ENCODE measurements at places on chromosomes 11 and 22. TPM values are rescaled to one million over a fixed set of nuclear protein-coding genes. Genes with fewer than 3 reads are reported as not detected.
A peak's percentile ranks its signal among the peaks of the same experiment; 100 is the strongest.

Gene TRIM6
- 2.4 TPM for total RNA-seq

Gene PANX3
- not detected for total RNA-seq

Gene SLC1A2
- 2.5 TPM for total RNA-seq

Gene GVQW3
- total RNA-seq = 2.0 TPM

Gene HEPN1
- not detected for total RNA-seq

Gene FXYD6
- total RNA-seq = 59.0 TPM

Gene GGTLC3
- 13.1 TPM for total RNA-seq

Gene SMIM35
- total RNA-seq = not detected

Gene KIRREL3
- total RNA-seq = not detected

Gene OSM
- total RNA-seq = 1.6 TPM

Gene PUS3
- total RNA-seq = 11.1 TPM

Gene OR56A1
- total RNA-seq = not detected

DNA sequence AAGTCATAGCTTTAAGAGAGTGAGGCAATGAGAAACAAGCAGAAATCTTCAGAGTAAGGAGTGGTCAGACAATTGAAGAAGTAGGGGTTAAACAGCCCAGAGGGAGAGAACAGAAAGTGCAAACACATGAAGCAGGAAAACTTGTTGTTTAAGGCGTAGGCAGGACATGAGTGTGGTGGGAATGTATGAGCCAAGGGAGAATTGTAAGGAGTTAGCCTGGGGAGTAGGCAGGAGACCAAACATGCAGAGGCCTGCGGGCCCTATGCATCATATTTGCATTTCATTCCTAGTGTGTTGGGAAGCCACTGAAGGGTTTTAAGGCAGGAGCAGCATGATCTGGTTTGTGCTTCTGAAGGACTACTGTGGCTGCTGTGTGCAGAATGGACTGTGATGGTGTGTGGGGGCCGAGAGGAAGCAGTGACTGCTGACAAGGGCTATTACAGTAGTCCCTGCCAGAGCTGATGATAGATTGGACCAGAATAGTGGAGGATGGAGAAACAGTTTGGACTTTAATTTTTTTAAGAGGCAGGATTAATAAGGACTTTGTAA, 179.9 kb upstream of the C11orf87 start:
- DNase-seq = no peak

DNA sequence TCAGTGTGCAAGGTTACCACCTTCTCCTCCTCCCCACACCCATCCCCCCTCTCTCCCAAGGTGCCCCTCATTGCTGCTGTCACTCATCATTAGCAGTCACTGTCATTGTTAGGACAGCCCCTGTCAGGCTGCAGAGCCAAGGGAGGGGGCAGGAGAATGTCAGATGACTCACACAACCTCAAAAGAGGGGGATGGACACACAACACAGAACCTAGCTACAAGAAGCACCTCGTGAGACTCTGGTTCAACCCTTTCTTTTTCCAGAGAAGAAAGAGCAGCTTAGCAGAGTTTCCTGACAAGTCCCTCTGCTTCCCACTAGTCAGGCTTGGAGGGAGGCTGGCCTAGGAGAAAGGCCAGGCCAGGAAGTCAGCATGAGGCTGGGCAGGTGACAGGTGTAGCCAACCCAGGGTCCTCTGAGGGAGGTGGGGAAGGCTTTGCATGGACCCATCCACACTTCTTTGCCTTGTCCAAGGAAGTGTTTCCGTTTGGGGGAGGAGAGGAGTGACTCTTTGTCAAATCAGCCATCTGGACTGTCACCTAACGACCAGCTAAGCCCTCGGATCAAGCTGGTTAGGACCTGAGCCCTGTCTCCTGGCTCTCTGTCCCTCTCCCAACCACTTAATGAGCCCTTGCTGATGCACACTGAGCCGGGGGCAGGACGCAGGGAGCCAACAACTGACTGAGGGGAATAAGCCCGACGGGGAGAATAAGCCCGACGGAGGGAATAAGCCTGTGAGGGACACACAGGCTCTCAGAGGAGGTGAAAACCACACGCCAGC, 18.3 kb downstream of the ADORA2A start:
- DNase-seq = no peak

GRCh38 chr11:61892085-61892370, 683 bp upstream of the FADS3 start:
- DNase-seq = no peak

- no peak for DNase-seq
These were observed 77.3 kb downstream of the ARHGEF12 start for GRCh38 chr11:120413480-120413879.

GRCh38 chr11:8389029-8389996, 125.6 kb upstream of the LMO1 start:
- peak; percentile 53 for DNase-seq

DNA sequence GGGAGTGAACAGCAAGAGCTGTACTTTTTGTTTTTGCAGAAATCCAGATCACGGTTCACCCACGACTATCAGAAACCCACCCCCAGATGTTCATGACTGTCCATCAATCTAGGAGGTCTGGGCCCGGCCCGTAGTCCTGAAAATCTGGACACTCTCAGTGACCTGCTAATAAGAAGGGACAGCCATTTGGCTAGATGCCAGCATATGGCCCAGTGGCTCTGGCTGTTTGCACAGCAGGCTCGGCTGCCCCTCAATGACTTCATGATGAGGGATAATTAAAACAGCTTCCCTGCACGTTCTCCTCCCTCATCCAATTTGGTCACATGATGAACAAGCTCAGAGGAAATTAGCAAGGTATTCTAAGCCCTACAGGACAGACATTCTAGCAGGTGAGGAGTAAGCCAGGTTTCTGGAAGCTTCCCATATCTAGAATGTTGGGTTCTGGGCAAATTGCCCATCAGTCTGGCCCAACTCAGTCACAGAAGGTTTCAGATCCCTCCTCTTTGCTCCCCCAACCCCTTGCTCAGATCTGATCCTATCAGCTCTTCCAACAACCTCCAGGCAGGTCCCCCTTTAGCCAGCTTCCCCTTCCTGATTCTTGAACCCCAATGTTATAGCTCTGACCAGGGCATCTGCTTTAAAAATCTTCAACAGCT, 397.3 kb downstream of the SHANK2 start:
- no peak for DNase-seq

DNA sequence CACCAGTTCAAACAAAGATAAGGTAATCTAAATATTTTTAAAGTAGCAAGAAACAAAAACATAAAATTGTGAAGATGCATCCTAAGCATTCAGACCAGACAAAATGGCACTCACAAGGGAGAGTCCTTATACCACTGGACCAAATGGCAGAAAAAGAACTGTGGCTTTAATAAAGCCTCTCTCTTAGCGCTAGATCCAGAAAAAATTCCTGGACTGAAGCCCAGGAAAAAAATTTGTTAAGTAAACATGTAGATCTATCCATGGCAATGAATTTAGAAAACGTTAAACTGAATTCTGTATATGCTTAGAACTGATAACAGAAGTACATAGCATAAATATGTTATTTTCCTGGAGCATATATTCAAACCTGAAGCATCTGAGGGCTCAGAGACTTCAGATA, 11.8 kb upstream of the CD59 start:
- no peak for DNase-seq

GRCh38 chr11:72041364-72042063, 38.8 kb downstream of the NUMA1 start:
- peak; percentile 84 for DNase-seq

DNA sequence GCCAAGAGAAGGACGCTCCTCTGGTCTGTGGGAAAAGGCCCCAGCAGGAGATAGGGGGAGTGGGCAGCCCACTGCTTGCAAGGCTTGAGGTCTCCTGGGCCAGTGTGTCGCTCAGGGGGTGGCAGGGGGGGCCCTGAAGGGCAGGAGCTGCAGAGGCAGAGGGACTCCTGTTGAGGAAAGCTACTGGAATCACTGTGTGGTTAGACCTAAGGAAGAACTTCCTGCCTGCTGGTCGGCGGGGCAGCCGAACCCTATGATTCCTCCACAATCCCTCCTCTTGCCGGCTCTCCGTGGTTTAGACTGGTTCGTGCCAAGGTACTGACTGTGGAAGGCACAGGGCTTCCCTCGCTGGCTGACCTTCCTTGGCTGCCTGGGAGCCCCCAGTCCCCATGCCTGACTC, 6.2 kb downstream of the GP1BB start:
- DNase-seq = no peak

DNA sequence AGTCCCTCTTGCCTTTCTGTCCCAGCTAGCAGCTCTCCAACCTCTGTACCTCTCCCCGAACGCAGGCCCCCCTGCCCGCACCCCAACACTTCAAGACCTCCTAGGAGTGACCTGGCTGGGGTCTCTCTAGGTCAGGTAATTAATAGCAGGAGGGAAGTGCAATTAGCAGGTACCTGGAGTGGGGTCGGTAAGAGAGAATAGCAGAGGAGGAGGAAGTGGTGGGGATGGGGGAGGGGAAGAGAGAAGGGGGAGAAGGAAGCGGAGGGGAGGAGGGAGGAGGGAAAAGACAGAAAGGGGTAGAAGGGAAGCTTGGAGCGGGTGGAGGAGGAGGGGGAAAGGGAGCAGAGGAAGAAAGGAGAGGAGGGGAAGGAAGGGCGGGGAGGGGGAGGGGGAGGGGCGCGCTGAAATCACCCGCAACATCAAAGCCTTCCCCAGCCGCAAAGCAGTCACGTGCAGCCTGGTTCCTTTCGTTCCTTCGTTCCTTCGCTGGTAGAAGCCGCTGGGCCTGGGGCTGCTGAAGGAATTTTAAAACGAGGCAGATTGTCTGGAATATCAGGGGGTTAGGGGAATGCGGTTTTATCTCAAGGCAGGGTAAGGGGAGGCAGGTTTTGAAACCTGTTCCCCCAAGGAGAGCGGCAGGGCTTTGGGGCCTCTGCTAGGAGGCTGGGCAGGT, 29.3 kb upstream of the TCF20 start:
- DNase-seq = no peak

GRCh38 chr11:35784699-35785098, 122.1 kb downstream of the TRIM44 start:
- no peak for DNase-seq

DNA sequence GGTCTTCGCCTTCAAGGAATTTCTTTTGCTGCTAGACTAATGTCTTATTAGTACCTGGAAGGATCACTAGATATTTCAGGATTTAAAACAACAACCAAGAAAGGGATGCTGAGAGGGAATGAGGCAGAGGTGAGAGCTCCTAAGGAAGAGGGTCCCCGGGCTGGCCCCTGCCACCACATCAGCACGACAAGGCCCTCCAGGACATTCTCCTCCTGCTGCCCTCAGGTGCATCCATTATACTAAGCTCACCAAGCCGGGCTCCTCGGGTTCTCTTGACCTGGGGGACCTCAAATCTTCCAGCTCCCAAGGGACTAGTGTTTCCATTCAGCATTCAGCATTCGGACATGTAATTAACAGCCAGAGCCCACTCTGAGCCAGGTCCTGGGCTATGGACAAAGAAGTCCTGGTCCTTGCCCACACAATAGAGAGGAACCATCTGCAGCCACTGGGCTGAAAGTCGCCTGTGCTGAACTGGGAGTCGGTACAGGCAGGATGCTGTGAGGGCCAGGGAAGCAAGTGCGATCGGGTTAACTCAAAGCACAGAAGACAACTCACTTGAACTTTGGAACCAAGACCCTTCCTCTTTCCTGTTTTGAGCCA, 29.4 kb upstream of the OAF start:
- peak; percentile 32 for DNase-seq

DNA sequence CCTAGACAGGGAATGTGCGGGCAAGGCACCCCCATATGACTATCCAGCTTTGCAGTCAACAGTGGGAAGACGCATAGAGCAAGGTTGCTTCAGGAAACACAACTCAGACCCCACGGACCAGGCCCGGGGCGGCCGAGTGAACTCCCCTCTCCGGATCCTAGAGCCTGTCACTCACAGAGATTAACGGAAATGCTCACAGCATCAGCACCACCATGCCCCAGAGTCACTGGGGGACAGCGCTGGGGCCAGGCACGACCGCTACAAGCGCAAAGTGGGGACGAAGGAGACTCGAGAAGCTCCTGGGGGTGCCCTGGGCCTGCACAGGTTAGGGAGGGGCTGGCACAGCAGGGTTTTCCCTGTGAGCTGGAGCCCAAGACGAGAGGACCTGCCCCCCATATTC, 15.9 kb downstream of the MACROD1 start:
- DNase-seq = no peak

- DNase-seq = peak; percentile 71
These were observed 115.1 kb upstream of the RASSF10 start for GRCh38 chr11:12893787-12894672.

- peak; percentile 11 for DNase-seq
These were observed 53.7 kb downstream of the THAP12 start for GRCh38 chr11:76327202-76327601.

DNA sequence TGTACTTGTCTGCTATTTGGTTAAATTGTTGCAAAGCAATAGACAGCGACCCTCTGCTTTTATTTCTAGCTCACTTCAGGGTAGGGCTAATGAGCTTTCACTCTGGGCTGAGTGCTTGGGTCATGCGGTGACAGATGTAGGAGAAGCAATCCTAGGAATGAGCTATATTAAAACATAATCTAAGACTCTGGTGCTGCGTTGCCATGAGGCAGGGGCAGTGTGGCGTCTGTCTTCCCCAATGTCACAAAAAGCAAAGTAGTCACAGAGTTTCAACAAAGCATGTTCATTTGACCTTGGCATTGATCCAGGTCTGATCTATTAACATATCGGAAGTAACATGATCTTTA, 55.5 kb upstream of the GRAMD1B start:
- DNase-seq = no peak

GRCh38 chr11:29336727-29337575, 679.9 kb downstream of the KCNA4 start:
- DNase-seq = no peak

GRCh38 chr11:1271406-1271805, 38.0 kb downstream of the TOLLIP start:
- DNase-seq = no peak

- DNase-seq = peak; percentile 68
These were observed 42.4 kb downstream of the KCNJ4 start for GRCh38 chr22:38412435-38413084.

- DNase-seq = peak; percentile 55
These were observed 3.5 kb downstream of the C11orf21 start for GRCh38 chr11:2298131-2298794.

DNA sequence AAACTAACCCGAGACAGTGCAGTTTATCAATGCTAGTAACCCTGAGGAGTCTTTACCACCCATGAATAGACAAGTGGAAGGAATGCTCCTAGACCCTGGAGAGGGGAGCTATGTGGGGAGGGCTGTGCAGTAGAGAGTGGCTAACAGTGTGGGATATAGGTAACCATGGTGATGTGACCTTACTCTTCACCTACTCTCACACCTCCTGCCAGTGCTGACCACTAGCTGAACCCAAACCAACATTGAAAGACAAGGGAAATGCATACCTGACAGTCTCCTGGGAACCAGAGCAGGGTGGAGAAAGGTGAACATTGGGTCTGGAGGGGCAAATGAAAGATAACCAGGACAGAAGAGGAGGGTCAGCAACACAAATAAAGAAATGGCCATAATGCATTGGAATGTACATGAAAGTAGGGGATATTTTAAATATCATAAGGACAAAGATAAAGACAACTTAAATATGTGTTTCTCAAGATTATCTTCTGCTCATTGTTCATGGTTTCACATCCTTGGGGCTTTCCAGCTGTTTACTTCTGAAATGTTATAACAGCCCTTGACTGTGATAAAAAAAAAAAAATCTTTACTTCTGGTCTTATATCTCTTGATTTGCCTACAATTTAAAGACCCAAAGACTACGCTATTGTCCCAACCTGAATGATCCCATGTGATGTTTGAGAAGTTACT, 983.3 kb upstream of the TENM4 start:
- DNase-seq = no peak
